ENCODE measurements at places on chromosomes 1 and 21. TPM values are rescaled to one million over a fixed set of nuclear protein-coding genes. Genes with fewer than 3 reads are reported as not detected.

- no peak for DNase-seq
These were observed 34.0 kb upstream of the C1orf115 start for GRCh38 chr1:220655961-220656740.

GRCh38 chr1:55209247-55209646 lies 5.9 kb downstream of the USP24 start:
- no peak for DNase-seq

DNA sequence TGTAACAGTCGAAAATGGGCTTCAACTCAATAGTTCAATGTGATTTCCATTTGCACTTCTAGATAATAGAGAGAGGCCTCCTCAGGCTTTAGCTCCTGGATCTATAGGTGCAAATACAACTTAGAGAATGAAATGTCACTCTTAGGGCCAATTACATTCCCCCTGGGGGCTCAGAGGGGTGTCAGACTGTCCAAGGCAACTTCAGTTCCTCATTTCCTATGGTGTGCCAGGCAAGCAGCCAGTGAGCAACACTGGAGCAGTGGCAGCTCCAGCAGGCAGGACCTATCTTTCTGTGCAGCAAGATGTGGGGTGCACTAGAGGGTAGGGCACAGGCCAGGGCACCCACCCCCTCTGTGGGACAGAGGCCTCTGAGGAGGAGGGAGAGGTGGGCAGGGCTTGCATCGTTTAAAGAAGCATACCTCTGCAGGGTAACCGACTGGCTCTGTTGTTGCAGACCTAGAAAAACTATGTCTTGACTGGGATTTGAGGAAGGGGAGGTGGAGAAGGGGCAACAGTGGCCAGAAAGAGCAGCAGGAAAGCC lies 97.3 kb downstream of the SUSD4 start:
- no peak for DNase-seq

- DNase-seq = no peak
These were observed 15.1 kb downstream of the MCL1 start for GRCh38 chr1:150564051-150564991.

DNA sequence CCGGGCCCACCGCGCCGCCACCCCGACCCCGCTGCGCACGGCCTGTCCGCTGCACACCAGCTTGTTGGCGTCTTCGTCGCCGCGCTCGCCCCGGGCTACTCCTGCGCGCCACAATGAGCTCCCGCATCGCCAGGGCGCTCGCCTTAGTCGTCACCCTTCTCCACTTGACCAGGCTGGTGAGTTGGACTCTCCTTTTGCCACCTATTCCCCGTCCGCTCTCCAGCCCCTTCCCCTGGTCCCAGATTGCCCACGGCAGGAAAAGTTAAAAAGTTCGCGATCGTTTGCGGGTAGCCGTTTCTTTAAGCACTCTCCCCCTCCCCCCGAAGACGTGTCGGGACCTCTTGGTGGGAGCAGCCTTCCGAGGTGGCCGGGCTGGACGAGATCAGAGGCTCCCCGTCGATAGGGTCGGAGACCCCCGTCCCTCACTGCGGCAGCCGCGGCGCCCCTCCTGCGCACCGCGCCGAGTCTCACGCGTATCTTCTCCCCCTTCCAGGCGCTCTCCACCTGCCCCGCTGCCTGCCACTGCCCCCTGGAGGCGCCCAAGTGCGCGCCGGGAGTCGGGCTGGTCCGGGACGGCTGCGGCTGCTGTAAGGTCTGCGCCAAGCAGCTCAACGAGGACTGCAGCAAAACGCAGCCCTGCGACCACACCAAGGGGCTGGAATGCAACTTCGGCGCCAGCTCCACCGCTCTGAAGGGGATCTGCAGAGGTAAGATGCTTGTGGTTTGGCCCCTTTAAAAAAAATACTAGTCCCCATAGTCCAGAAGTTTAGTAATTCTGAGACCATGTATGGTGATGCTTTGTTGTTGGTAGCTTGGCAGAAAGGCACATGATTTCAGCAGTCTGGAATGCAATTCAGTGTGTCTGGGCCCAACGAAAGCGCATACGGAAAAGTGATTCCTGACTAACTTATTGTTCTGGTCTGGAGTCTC lies 576 bp downstream of the CCN1 start:
- DNase-seq = no peak

- DNase-seq = no peak
These were observed 1.2 kb downstream of the MAPKAPK2 start for GRCh38 chr1:206685769-206686477.

- no peak for DNase-seq
These were observed 21.3 kb upstream of the LRRC8D start for GRCh38 chr1:89799495-89799894.

DNA sequence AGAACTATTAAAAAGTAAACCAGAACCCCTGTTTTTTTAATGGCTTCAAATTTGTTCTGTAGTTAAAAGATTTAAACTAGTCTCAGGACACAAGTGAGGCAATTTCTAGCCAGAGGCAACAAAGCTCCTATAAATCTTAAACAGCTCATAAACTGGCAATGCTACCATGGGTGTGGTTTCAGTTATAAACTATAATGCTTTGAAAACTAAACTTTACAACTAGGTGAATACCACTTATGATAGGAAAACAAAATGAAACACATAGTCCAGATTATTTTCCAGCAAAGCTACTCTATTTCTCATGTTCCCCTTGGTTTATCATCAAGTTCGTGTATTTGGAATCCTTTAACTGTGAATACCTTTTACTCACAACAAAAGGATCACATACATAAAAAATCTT lies 282.5 kb downstream of the VAV3 start:
- no peak for DNase-seq

DNA sequence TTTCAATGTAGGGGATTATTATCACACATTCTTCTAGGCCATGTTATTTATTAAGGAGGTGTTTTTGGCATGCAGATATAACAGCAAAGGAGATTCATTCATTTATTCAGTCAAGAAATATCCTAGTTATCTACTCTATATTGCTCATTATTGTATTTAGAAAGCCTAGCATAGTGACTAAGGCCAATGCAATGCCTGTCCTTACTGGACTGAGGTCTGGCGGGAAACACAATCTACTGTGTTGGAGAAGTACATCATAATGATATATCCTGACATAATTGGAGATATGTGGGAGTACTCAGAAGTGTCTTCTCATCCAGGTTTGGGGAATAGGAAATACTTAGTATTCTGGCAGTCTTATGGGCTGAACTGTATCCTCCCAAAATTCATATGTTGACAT lies 421.5 kb upstream of the USP24 start:
- DNase-seq = no peak

DNA sequence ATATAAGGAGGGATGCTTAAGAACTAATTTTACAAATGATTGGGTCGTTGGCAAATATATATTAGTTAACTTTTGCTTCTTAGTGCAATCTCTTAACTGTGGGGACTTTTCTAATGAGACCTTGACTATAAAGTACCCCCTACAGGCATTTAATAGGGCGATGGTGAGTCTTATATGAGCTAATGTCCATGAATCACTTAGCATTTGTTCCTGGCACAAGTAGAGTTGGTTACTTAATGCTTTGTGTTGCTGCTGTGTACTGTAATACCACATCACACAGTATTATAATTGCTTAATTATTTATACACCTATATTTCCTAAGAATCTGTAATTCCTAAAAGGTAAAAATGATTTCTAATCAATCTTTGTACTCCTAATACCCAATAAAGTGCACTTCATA lies 25.3 kb upstream of the TMCO1 start:
- DNase-seq = no peak

DNA sequence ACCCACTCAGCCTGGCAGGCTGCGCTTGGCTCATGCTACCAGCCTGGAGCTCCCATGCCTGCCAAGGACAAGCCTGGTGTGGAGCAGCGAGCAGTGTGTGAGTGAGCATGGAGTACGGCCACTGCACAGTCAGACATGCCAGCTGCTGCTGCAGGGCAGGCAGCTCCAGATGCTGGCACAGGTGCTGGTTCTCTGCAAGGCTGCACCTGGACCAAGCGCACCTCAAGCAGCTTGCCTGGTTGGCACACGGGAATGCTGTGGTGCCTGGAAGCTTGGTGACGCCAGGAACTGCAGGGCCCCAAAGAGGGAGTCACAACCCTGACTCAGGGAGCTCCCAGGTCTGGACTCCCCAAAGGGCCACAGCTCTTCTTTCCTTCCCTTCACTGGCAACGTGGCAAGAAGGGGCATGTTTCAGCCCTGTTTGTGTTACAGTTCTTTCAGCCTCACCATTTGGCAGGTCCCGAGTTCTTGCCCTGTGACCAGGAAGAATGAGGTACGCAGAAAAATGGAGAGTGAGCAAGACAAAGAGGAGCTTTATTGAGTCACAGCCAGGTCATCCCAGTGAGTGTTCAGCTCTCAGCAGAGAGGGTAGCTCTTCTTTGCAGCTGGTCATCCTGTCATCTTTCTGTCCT lies 26.1 kb downstream of the ACOT7 start:
- DNase-seq = no peak

GRCh38 chr21:43012596-43012995 lies 38.2 kb downstream of the PKNOX1 start:
- no peak for DNase-seq

DNA sequence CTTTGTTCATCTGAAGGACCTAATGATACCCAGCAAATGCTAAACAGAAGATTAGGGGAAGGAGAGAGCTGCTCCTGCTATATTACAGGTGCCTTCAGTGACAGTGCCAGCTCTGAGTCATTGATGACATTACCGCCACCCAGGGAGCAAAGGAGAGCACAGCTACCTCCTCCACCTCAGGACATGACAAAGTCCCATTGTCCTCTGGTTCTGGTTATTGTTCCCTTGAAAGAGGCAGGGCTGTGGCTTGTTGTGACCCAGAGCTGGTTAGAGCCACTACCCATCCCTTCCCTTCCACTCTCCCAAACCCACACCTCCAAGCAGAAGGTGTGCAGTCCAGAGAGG lies 363.5 kb upstream of the DUSP10 start:
- no peak for DNase-seq

- no peak for DNase-seq
These were observed 553.7 kb downstream of the USP25 start for GRCh38 chr21:16283516-16283915.

- DNase-seq = no peak
These were observed 397.4 kb upstream of the PKN2 start for GRCh38 chr1:88286716-88287115.

- DNase-seq = no peak
These were observed 16.3 kb downstream of the L1TD1 start for GRCh38 chr1:62210960-62211359.

DNA sequence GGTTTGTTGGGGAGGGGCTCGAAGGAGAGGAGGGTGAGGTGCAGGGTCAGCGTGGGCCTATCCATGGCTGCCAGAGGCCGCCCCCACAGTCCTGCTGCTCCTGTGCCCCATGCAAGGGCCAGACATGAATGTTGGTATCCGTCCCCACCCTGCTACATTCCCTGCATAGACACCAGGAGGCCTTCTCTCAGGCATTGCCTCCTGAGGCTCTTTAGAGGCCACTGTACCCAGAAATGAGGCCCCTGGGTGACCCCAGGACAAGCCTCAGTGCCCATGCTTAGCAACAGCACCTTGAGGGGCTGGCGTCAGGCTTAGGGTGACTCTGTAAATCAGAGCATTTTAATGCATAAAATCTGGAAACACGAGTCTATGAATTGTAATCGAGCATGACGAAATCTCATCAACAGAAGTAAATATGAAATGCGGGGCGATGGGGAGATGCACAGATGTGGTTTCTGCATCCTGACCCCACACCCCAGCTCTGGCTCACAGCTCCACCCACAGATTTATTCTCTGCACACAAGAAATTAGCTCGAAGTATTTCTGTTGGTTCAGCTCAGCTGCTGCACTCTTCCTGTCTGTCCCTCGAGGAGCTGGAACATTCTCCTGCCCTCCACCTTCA lies 124.0 kb upstream of the CSF3R start:
- no peak for DNase-seq

- no peak for DNase-seq
These were observed 4.4 kb downstream of the DVL1 start for GRCh38 chr1:1344655-1345361.

DNA sequence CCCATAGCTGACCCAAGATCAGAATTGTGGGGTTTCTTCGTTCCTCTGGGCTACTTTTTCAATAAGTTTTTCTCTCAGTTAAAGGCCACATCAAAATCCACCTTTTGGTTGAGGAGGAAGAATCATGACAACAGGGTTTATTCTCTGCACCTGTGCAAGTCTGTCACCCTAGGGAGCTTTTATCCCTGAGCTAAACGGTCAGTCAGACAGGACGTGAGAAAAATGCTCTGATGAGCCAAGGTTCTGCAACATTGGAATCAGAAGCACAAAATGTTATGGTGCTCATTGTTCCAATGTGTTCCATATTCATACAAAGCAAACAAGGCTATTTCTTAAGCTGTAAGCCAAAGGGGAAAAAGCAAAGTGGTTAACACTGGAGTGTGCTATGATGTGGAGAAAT lies 7.4 kb upstream of the ERICH3 start:
- DNase-seq = no peak

GRCh38 chr1:172895050-172895460 lies 155.7 kb downstream of the TNFSF18 start:
- peak; percentile 57 for DNase-seq

DNA sequence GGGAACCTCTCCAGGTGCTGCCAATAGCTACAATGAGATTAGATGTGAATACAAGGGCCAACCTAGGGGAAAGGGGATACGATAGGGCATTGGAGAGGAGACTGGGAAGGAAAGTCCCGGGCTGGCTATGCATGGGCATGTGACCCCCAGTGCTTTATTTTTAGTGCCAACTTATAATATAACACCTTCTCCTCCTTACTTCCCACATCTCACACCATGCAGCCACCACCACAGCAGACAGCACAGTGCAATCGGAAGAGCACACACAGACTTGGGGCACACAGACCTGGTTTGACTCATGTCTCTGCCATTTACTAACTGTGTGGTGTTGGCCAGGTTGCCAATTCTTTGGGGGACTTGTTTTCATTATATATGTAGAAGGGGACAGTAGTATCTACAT lies 85.4 kb downstream of the TOMM20 start:
- DNase-seq = no peak

DNA sequence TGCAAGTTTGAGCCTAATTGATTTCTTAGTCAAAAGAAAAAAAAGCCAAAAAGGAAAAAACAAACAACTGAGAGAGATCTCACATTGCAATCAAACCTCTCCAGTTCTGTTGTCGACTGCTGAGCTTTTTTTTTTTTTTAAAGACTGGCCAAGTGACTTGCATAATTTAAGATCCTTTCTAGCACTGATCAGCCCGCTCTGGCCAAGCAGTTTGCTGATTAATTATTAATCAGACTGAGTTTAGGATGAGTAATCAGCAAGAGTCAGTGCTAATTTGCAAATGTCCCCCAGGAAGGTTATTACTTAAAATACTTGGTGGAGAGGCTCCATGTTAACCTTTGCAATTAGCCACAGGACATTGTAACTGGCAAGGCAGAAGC lies 39.3 kb downstream of the HMGB4 start:
- DNase-seq = no peak

GRCh38 chr1:115495111-115495510 lies 146.7 kb upstream of the VANGL1 start:
- DNase-seq = no peak

Gene FAM72B
- total RNA-seq = 6.9 TPM

Gene GPR161
- total RNA-seq = 40.3 TPM

Gene NTMT2
- total RNA-seq = not detected

Gene SEC16B
- total RNA-seq = 0.53 TPM

Gene GBP5
- total RNA-seq = 0.20 TPM

Gene RIT1
- total RNA-seq = 37.7 TPM

Gene LDLRAD2
- total RNA-seq = not detected

Gene LCE6A
- not detected for total RNA-seq

Gene MIER1
- 28.3 TPM for total RNA-seq

Gene B3GALT5
- not detected for total RNA-seq

Gene CFHR5
- total RNA-seq = not detected

Gene BTBD19
- 6.6 TPM for total RNA-seq

Gene CYP4X1
- total RNA-seq = 1.6 TPM

Gene ACKR1
- total RNA-seq = not detected

Gene BCAR3
- 46.5 TPM for total RNA-seq

Gene KCNQ4
- 0.04 TPM for total RNA-seq

Gene CRNN
- total RNA-seq = not detected

Data from pulmonary artery endothelial cell (primary cell).